ENCODE measurements at places on chromosomes 2 and 18.

- DNase-seq: no peak
These were observed 426.4 kb downstream of the MBD2 start for GRCh38 chr18:53797998-53798495.

GRCh38 chr18:35106845-35107148, 65.6 kb downstream of the MAPRE2 start:
- no peak for DNase-seq

DNA sequence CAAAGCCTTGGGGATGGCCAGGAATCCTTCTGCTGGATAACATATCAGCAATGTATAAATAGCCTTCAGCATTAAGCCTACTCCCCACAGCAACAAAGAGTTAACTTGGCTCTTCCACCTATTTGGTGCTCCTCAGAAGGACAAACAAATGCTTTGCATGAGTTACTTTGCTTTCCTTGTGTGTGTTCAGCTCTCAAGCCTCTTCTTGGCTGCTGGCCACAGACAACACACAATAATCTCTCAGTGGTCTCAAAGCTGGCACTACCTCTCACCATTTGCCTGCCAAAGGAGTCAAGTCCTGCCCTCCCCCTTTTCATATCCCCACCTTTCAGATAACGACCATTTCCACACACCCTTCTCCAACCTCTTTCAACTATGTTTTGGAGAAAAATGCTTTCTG, 17.5 kb downstream of the FTCDNL1 start:
- no peak for DNase-seq

GRCh38 chr2:21820271-21820670, 696.5 kb downstream of the TDRD15 start:
- DNase-seq: no peak

DNA sequence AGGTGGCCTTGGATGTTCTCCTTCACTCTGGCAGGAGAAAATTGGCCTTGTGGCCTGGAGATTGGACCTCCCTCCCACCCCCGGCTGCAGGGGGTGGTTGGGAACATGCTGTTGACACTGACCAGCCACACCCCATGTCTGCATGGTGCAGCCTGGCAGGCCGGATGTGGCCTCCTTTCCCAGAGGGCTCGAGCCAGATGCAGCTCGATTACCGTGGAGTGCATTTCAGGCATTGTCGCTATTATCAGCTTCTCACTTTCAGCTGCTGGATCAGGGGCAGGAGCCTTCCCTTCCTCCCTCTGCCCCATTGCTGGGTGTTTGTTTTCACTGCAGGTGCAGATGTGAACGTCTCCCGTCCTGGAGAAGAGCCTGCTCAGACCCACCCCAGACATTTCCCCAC, 211.0 kb upstream of the SIX2 start:
- no peak for DNase-seq

GRCh38 chr18:44909191-44909719, 228.6 kb downstream of the SETBP1 start:
- no peak for DNase-seq

DNA sequence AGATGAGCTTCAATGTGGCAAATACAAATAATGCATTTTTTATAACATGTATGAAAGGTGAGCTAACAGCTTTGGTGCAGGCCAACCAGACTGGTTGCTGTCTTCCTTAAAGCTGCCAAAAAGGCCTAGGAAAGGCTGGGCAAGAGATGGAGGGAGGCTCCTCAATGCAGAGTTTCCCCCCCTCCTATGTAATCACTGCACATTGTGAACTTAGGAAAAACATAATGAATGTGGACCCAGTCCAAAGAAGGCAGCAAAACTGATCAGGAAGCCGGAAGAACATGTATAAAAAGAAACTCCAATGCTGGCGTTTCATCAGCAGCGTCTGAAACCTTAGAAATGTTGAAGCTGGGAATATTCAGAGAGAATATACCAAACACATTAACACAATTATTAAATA, 84.2 kb upstream of the LYPD6 start:
- no peak for DNase-seq

GRCh38 chr2:42171396-42171980, 2.3 kb downstream of the EML4 start:
- DNase-seq: no peak

- DNase-seq: no peak
These were observed 38.9 kb upstream of the ATIC start for GRCh38 chr2:215272918-215273317.

GRCh38 chr18:25360301-25360899, 8.4 kb upstream of the ZNF521 start:
- DNase-seq: no peak

- DNase-seq: no peak
These were observed 230.4 kb upstream of the ACVR2A start for GRCh38 chr2:147614471-147614870.

DNA sequence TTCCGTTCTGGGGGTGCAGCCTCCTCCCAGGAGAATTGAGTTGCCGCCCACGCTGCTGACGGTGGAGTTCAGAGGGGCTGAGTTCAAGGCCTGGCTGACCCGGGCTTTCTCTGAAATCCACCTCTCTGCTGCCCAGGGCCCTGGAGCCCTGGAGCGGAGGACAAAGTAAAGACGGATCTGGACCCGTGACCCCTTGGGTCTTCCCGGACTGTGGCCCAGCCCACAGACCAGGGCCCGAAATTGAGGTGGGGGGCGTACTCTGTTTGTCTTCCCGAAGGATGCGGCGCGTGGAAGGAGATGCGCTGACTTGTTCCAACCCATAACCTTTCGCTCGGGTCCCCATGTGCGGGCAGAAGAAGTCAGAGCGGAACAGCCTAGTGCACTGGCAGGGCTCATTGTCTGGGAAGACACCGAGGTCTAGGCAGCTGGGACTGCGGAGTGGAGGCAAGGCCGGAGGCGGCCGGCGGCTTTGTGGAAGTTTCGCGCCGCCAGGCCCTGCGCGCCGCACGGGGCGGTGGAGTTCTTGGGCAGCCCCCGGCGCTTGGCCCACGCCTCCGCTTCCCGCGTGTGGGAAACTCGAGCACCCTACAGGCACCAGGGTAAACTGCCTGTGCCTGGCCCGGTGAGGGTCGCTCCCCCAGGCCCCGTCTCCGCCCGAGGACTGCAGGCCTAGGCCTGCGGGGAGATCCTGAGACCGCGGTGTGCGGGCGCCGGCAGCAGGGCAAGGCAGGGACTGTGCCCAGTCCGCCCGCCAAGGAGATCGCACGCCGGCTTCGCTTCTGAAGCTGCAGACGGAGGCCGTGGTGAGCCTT, 9.8 kb downstream of the POU3F3 start:
- DNase-seq: no peak

GRCh38 chr2:233060501-233060979, 398 bp downstream of the INPP5D start:
- no peak for DNase-seq

GRCh38 chr2:6492573-6492972, 373.1 kb downstream of the CMPK2 start:
- no peak for DNase-seq

DNA sequence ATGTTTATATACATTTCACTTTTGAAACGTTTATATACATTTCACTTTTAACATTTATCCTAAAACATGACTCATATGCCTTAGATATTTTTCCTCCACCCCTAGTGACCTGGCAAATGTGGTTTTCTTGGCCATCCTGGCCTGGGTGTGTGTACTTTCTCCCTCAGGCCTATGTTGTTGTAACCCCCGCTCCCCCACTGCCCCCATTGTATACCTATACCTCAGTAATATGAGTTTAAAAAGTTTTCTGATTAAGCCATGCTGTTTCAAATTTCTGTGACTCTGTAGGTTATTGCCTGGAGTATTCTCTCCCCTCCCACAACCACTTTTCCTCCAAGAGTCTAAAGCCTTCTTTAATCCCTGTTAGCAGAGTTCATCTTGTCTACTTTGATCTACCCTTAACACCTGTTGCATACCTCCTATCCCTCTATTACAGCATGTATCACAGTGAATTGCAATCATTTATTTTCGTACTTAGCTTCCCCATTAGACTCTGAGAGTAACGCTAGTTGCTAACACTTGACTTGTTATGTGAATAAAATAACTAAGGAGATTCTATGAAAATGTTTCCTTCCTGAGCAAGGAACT, 67.9 kb downstream of the LCLAT1 start:
- DNase-seq: no peak

DNA sequence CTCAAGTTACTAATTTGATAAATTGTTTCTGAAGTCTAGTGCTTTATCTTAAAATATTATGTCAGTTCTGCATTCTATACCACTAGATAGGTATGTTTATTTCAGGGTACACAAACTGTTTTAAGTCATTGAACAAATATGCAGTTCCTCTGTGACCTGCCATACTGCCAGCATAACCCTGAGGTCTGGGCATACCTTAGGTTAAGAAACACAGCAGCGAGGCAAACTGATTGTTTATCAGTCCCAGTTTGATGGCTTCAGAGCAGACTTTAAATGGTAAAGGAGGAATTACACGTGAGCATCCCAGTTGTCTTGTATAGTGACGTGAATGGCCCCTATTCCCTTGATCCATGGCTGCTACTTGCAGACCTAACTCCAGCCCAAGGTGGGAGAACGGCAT, 186.4 kb upstream of the LRRTM1 start:
- DNase-seq: no peak

GRCh38 chr2:109193807-109194619, 65.0 kb downstream of the SH3RF3 start:
- DNase-seq: no peak

DNA sequence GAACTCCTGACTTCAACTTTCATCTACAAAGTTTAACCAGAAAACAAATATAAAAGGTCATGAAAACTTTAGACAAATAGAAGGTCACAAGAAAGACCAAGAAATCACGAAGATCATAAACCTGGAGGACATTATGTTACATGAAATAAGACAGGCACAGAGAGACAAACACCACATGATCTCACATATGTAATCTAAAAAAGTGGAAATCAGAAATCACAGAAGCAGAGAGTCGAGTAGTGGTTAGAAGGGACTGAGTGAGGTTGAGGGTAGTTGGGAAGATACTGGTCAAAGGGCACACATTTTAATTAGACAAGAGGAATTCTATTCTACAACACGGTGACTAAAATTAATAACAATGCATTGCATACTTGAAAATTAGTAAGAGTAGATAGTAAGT, 1.4 kb downstream of the GCFC2 start:
- DNase-seq: no peak

Data from HCT116 (cell line).